ENCODE measurements at places on chromosomes 4 and X. TPM values are rescaled to one million over a fixed set of nuclear protein-coding genes. Genes with fewer than 3 reads are reported as not detected.

GRCh38 chrX:77640702-77641101 is 145.3 kb downstream of the ATRX start:
- DNase-seq, result no peak

GRCh38 chr4:138941037-138941436 is 74.5 kb upstream of the NOCT start:
- no peak for DNase-seq

The SPARCL1 gene
- polyA plus RNA-seq, result 475 TPM

DNA sequence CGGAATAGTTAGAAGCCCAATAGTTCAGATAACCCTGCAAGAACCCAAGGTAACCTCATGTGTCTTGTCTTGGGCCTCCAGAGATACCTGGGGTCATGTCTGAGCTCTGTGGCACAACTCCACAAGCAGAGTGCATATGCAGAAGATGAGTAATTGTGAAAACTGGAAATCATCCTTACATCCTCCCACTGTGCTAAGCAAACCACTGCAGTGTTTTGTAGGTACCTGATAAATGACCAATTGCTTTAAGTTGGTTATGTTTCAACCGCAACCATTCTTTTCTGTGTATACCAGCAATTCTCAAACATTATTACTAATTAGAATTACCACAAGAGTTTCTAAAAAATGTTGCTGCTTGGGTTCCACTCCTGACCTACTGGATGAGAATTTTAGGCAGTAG is 73.2 kb downstream of the CBLL2 start:
- no peak for DNase-seq

GRCh38 chrX:71492231-71493065 is 40.5 kb upstream of the OGT start:
- DNase-seq, result peak; percentile 25

The DCLK2 gene
- polyA plus RNA-seq, result 12.2 TPM

The RHOXF1 gene
- 0.86 TPM for polyA plus RNA-seq

GRCh38 chr4:111671756-111672155 is 473.5 kb upstream of the FAM241A start:
- no peak for DNase-seq

GRCh38 chr4:15729910-15730533 is 27.2 kb downstream of the BST1 start:
- no peak for DNase-seq

DNA sequence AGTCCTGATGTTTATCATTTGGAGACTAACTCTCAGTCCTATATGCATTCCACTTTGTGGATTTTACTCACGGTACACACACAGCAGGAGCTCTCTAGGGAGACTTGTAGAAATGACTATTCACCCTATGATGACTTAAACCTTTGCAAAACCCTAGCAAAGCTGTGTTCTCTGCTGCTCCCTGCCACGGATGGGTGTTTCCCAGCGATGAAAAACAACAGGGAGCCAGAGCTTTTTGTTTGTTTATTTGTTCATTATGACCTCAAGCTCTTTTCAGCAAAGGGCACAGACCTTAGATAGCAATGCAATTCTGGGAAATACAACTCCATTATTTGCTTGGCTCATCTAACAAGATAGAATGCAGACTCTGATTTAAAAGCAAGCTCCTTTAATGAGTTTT is 156.6 kb downstream of the GRIA3 start:
- no peak for DNase-seq

The MAPK10 gene
- polyA plus RNA-seq, result 44.4 TPM

GRCh38 chrX:12970691-12971202 is 4.2 kb upstream of the TMSB4X start:
- DNase-seq, result no peak

DNA sequence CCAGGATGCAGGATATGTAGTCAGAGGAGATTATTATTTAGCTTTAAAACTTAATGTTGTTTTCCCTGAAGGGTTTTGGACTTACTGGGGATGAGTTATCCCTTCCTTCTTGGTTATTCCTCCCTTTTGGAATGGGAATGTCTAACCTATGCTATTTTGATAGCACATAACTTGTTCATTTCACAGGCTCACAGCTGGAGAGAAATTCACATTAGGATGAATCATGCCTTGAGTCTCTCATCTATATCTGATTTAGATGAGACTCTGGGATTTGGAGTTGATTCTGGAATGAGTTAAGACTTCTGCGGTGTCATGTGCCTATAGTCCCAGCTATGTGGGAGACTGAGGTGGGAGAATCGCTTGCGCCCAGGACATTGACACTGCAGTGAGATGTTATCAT is 81.1 kb downstream of the ATP11C start:
- DNase-seq, result no peak

DNA sequence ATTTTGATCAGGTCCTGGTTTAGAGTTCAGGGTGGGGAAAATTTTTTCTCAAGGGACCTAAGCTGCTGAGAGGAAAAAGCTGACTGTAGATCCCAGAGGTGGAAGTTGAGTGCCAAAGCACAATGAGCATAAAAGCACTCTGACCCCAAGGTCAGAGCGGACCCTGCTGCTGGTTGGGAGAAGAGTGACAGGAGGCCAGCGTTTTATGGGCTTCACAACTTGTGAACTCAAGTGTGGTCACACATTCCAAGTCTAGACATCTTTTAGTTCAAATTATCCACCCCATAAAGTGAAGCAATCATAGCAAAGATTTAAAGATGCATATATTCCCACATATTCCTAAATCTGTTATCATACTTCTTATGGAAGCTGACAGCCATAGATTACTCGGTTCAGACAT is 220.3 kb downstream of the CHIC2 start:
- DNase-seq, result no peak

The LONRF3 gene
- 4.3 TPM for polyA plus RNA-seq
